Keratinocyte (primary cell): ENCODE measurements at places on chromosomes 5 and 9. TPM values are rescaled to one million over a fixed set of nuclear protein-coding genes. Genes with fewer than 3 reads are reported as not detected.

DNA sequence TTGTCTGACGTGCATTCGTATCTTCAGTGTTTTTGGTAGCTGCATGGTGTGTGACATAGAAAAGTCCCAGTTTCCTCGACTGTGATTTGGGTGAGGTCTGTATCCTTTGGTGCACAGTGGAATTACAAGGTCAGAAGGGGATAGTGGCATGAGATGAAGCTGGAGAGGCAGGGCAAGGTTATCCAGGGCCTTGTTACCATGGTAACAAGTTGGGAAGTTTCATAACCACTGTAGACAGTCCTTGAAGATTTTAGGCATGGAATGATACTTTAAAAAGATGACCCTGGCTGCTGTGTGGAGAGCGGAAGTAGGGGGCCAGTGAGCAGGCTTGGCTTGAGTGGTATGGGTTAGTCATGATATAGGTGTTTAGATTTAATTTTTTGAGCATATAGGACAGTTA, 11.9 kb downstream of the EHMT1 start:
- no peak for DNase-seq
- H3K4me1 ChIP-seq, result no peaks in the 10 kb centered on the region
- H3K4me3 ChIP-seq, result no peak overlapping the region
- no peaks in the 10 kb centered on the region for H3K27me3 ChIP-seq
- no peaks in the 10 kb centered on the region for H3K36me3 ChIP-seq
- no peak overlapping the region for H3K27ac ChIP-seq

DNA sequence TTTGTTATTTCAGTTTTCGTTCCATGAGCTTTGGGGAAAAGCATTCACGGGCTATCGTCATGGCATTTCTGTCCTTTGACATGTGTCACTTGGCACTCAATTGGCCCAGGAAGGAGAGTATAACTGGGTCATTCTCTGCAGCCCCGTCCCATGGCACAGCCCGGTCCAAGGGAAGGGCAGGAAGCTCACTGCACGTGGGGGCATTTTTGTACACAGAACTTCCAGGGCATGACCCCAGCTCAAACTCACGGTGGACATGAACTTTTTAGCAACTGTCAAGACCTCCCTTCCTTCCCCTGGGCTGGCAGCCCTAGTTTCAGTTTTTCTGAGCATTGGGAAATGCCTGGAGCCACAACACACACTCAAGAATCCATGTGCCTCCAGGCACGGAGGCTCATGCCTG, 161.6 kb upstream of the PANK3 start:
- H3K4me3 ChIP-seq, result no peak overlapping the region
- no peaks in the 10 kb centered on the region for H3K4me1 ChIP-seq
- no peaks in the 10 kb centered on the region for H3K27me3 ChIP-seq
- no peaks in the 10 kb centered on the region for H3K36me3 ChIP-seq

DNA sequence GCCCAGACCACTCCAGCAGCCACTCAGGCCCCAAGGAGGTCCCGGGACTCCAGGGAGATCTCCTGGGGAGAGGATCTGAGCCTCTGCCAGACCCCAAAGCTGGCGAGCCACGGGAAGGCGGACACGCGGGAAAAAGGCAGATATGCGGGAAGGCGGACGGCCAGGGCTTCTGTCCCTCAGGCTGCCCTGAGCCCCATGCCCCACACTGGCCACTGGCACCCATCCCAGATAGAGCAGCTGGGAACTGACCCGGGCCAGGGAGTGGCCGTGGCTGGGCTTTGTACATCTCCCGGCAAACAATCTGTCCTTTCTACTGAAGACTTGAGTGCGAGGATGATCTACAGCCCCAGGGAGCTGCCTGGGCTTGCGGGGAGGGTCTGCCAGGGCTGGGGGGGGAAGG, 21.1 kb upstream of the NOTCH1 start:
- no peak for DNase-seq
- no peaks in the 10 kb centered on the region for H3K27me3 ChIP-seq
- no peaks in the 10 kb centered on the region for H3K36me3 ChIP-seq
- no peak overlapping the region for H3K27ac ChIP-seq

- H3K36me3 ChIP-seq, result peaks cover 22% of the 10 kb centered on the region
- H3K4me3 ChIP-seq, result no peak overlapping the region
- peak overlapping the region; percentile 45 for H3K27ac ChIP-seq
- no peak for DNase-seq
- no peaks in the 10 kb centered on the region for H3K27me3 ChIP-seq
These were observed 54.9 kb downstream of the RAD23B start for GRCh38 chr9:107337676-107338590.

DNA sequence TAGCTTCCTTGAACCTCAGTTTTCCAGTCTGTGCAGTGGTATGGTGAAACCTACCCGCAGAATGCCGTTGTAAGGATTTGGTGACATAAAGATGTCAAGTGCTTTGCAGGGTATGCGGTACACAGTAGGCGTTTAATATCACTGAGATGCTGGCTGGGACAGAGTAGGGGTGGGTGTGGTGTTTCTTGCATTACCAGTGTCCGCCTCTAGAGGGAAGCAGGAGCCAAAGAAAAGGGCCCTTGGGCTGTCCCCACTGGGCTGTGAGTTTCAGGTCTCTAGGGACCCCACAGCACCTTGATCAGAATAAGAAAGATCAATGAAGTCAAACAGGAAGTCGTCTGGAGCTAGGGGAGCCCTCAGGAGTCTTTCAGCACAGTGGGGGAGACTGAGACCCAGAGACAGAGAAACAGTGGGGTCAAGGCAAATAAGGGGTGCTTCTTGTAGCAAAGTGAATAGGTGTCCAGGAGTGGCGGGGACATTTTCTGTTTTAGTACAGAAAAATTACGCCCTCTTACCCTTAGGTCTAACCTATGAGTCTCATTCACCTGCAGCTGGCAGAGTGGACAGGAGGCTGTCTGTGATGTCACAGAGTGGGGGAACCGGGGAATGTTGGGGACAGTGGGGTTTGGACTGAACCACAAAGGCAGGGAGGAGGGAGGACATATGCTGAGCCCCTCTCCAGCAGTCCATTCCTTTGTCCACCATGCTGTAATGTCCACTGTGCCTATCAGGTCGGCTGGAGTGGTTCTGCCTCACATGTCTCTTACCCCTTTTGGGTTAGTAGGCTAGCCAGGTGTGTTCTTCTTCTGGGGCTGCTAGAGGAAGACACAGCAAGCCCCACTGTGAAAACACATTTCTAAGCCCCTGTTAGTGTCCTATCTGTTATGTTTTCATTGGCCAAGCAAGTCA, 4.7 kb upstream of the TEX53 start:
- DNase-seq, result no peak
- H3K4me3 ChIP-seq, result no peak overlapping the region
- H3K27me3 ChIP-seq, result no peaks in the 10 kb centered on the region
- no peaks in the 10 kb centered on the region for H3K36me3 ChIP-seq
- H3K4me1 ChIP-seq, result peaks cover 10% of the 10 kb centered on the region
- H3K27ac ChIP-seq, result no peak overlapping the region

The CORO2A gene
- polyA plus RNA-seq, result 30.9 to 45.2 TPM (median 31.7 TPM) in 3 replicates

The PCDHGA9 gene
- 0.24 to 0.35 TPM (median 0.28 TPM) in 3 replicates for polyA plus RNA-seq
